ENCODE measurements at places on chromosomes 3 and 15.

DNA sequence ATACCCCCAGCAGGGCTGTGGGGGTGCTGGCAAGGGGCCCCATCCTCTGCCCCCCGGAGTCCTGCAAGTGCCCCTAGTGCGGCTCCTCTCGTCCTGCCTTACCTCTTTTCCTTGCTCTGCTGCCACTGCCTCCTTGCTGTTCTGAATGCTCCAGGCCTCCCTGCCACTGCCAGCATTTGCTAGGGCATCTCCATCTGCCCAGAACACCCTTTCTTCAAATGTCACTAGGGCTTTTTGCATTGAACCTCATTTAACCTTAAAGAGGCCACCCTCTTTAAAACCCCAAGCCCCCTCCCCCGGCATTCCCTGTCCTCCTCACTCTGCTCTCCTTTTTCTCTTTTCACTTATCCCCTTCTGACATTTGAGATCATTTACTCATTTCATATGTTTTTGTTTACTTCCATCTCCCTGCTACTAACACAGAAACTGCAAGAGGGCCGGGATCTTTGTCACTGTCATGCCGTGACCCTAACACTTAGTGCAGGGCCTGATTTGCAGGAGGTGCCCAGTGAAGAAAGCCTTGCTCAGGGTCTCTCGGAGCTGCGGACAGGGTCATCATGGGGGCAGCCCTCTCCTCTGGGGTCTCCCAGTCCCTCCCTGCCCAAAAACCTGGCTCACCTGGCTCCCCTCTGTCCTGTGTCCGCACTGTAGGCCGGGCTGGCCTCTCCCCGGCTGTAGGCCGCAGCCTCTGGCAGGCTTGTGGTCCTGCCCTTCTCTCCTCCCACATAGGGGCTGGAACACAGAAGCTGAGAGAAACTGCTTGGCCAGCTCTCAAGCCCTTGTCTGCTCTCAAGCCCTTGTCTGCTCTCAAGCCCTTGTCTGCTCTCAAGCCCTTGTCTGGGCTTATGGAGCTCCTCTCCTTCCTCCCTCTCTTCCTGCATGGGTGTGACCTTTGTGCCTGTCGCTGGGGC is at the start of gene ACOX2:
ACOX2 (minus strand) TSS at position 690 of the 911 bp plus-strand sequence. CDS start 2,084 bp downstream, outside the sequence.
- DNase-seq = no peak

DNA sequence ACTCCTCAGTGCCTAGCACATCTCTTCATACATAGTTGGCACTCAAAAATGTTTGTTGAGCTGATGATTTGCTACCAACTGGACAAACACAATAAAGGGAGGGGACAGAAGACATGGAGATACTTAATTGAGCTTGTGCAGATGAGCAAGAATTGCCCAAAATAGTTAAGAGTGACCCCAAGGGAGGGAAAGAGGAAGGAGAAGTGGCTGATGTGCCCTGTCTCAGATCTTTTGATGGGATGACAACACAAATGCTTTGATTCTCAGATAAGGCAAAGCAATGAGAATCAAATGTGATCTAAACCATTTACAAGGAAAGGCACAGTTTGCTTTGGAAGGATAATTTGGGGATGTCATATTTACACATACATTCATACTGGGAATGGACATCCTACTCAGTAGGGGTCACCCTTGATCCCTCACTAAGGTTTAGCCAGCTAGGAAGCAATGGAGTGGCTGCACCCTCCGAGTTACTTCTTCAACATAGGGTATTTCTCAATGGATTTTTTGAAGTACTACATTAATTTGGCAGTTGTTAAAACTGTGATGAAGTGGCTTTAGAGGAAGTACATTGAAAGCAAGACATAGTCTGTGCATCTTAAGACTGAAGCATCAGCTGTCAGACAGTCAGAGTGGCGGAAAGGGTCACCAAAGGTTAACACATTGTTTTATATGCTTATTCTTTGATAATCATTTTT is 21.9 kb upstream of the SSR3 start:
- no peak for DNase-seq

- DNase-seq = no peak
Observed at GRCh38 chr3:122055215-122055614, at the start of gene CD86. TSS of gene CD86 (plus strand) at chr3:122055362. CDS start at chr3:122055490, 128 bp downstream.

- no peak for DNase-seq
Observed at GRCh38 chr3:139534455-139534812, 5.1 kb downstream of the RBP1 start.

- no peak for DNase-seq
Observed at GRCh38 chr3:128478576-128479506, 12.2 kb upstream of the DNAJB8 start.

DNA sequence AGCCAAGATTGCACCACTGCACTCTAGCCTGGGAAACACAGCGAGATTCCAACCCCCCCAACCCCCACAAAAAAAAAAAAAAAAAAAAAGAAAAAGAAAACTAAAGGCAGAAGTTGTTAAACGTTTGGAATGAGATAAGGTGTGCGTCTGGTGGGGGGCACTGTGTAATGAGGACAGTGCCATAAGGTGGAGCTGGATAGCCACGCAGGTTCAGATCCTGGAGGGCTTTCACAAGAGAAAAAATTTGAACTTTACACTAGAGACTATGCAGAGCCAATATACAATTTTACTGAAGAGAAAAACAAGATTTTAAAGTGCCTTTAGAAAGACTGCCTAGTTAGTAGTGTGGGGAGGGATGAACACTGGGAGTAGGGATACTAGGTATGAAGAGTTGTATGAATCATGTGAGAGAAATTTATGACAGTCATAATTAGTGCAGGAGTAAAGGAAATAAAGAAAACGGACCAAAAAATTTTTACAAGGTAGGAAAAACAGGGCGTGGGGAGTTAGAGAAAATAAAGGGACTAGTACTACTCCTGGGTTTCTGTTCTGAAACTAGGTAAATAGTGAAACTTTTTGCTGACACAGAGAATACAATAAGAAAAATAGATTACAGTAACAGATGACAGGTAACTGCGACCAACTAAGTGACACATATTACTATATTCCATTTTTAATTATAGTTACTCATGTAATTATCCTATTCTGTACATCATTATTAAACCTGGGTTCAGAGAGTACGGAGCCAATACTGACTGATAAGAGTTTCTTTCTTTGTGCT is 108.1 kb downstream of the PEAK1 start:
- DNase-seq = no peak
